ENCODE measurements at places on chromosomes 12 and 14. TPM values are rescaled to one million over a fixed set of nuclear protein-coding genes. Genes with fewer than 3 reads are reported as not detected.

CAPS2 gene
- total RNA-seq, result 17.9 TPM

APOF gene
- total RNA-seq, result not detected

PLA2G1B gene
- total RNA-seq, result 0.91 TPM

MOK gene
- 10.0 TPM for total RNA-seq

OTX2 gene
- total RNA-seq, result not detected

RASAL1 gene
- not detected for total RNA-seq

CLEC2A gene
- not detected for total RNA-seq

CPM gene
- 26.6 TPM for total RNA-seq

Data from aorta (tissue), 5 donors.